ENCODE measurements at places on chromosomes 6 and 20.

- no peak for DNase-seq
Measured at GRCh38 chr6:136463743-136464142, 86.5 kb downstream of the MAP7 start.

DNA sequence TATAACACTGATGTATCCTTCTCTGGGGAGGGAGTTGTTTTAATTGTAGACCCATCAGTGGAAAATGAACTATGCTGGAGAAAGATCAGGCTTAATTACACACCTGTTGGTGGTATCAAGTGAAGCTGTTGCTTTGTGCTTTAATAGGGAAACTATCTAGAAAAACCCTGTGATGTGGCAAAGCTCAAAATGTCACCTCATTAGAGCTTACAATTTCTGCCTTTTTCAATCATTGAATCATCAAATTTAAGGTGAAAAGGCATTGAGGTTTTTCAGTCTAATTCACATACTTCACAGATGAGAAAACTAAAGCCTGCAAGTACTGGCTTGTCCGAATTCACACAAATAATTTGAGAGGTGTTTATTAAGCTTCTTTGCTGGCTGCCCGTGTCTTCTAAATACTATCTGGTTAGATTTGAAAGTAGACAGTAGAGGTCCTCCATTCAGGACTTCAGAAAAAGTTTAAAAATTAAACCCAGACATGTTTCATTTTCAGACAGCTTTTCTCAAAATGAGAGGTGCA, 143.3 kb upstream of the MAP3K7 start:
- no peak for DNase-seq

GRCh38 chr6:17542243-17542642, 57.9 kb upstream of the FAM8A1 start:
- no peak for DNase-seq

GRCh38 chr20:63863021-63863797, 1.9 kb upstream of the TPD52L2 start:
- no peak for DNase-seq

GRCh38 chr20:50834599-50835005, 39.7 kb downstream of the BCAS4 start:
- DNase-seq, result no peak

- DNase-seq, result no peak
Measured at GRCh38 chr6:11357285-11357684, 124.8 kb upstream of the NEDD9 start.

DNA sequence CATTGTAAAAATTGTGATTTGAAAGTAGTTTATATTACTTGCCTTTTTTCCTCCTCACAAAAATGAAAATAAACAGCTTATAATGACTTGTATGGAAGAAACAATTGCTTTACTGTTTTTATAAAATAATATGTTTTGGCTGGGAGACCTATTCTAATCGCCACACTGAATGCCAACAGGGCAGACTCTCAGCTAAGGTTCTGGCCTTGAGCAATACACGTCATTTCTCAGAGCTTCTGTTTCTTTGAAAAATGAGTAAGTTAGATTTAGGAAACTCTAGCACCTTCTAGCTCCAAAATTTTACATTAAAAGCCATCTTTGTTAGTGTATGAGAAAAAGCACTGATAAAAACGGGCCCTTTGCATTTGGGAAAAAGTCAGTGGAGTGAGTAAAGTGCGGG, 166.6 kb downstream of the ARID1B start:
- no peak for DNase-seq

GRCh38 chr6:11139051-11139960, 27.8 kb upstream of the ERVFRD-1 start:
- DNase-seq, result peak; percentile 16

- no peak for DNase-seq
Measured at GRCh38 chr20:25685276-25686080, 11.2 kb downstream of the ZNF337 start.

GRCh38 chr20:50093240-50093639, 19.7 kb downstream of the UBE2V1 start:
- DNase-seq, result no peak

GRCh38 chr6:40848868-40849514, 190.0 kb downstream of the UNC5CL start:
- DNase-seq, result no peak

- no peak for DNase-seq
Measured at GRCh38 chr6:18101271-18101670, 21.2 kb downstream of the NHLRC1 start.

DNA sequence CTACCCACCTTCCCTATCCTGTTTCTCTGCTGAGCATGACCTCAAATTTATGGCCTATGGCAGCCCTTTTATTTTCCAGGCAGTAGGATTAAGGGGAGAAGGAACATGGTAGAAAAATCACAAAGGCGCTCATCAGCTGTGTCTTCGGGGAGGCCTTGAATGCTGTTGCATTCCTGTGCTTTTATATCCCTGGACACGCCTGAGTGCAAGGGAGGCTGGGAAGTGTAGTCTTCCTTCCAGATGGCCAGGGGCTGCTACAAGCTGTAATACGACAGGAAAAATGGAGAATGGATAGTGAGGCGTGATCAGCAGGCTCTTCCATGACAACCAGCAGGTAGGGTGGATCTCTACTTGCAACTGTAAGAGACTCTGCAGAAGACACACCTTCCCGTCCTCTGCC, 210.9 kb upstream of the GGTLC1 start:
- no peak for DNase-seq

- no peak for DNase-seq
Measured at GRCh38 chr6:150684714-150685459, 85.2 kb downstream of the PLEKHG1 start.

DNA sequence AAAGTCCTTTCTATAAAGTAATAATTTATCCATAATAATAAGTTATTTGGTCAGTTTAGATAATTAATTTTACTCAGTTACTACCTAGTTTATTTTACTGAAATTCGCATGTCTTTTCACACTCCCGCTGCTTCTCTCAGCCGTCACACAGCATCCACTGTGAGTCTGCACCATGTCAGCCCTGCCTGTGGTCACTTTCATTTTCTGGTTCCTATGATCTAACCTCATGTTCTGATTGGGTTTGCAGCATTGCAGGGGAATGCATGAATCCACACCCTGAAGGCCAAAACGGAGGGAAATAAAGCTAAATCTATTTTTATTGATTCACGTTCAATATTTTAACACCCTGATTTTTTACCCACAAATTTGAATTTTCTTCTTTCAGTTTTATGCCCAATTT, 47.4 kb downstream of the PDE10A start:
- no peak for DNase-seq

DNA sequence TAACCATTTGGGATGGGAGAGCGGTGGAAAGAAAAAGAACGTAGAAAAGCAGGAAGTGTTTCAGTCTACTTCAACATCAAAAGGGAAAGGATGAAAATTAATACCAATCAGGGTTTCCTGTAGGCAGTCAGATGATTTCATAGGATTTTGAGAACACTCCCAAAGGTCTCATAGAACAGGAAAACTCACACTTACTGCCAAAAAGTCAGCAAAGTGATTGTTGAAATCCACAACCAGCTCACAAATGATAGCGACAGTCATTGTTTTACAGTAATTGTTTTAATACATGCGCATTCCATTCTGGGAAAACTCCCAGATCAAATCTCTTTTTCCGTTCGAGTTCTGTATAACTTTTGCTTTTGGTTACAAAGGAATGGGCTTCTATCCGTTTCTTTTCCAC, 5.3 kb upstream of the CNKSR3 start:
- no peak for DNase-seq

- no peak for DNase-seq
Measured at GRCh38 chr20:37383229-37383989, 37.5 kb downstream of the SRC start.

DNA sequence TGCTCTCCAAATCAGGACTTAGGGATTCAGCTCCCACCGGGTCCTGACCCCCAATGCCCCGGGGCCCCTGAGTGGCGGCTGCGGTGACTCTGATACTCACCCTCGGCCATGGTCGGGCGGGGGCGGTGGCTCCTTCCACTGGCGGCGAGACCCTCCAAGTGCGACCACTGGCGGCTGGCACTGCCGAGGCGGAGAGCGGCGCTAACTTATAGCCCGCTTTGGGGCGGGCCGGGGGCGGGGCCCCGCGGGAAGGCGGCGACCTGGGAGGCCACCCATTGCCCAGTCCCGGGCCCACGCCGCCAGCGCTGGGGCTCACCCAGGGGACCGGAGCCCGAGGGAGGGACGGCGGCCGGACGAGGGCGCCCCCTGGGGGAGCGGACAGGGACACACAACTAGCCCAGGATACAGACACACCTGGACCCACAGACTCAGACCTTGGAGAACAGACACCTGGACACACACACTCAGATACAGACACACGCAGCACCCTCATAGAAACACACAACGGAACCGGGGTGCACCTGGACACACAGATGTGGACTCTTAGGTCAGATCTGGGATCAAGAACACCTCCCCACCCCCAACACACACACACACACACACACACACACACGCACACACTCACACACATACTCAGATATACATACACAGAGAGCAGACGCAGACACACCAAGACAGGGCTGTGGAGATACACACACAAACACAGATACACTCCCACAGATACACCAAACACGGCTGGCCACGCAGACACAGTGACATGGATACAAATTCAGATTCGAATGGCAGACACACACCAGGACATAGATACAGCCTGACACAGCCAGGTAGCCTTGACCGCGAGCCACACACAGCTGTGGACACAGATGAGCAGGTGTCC, at the start of gene TGM2:
Gene TGM2 (minus strand): TSS at position 182 of the 877 bp plus-strand sequence. CDS start 72 bp downstream, at position 110.
- peak; percentile 49 for DNase-seq

DNA sequence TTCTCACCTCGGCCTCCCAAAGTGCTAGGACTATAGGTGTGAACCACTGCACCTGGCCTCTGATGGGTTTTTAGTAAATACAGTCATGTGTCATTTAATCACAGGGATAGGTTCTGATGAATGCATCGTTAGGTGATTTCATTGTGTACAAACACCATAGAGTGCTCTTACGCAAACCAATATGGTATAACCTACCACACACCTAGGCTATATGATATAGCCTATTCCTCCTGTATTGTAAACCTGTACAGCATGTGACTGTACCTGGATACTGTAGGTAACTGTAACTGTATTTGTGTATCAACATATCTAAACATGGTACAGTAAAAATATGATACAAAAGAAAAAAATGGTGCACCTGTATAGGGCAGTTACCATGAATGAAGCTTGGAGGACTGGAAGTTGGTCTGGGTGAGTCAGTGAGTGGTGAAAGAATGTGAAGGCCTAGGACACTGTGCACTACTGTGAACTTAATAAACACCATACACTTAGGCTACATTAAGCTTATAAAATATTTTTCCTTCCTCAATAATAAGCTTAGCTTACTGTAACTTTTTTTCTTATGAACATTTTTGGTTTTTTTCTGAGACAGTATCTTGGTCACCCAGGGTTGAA, 10.0 kb downstream of the BICRAL start:
- DNase-seq, result no peak

DNA sequence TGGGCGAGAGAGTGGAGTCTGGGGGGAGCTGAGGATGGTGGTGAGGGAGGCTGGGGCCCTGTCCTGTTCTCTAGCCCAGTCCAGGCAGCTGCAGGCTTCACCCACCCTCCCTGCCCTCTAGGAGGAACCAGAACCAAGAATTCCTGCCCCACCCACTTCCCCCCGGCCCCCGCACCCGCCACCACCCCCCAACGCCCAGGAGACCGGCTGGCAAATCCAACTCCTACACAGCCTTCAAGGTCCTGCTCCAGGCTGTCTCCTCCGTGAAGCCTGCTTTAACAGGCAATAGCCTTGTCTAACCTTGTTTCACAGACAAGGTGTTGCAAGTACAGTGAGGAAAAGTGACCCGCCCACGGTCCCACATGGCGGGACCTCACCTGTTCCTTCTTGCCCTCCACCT, 2.4 kb downstream of the SPDEF start:
- DNase-seq, result no peak

- DNase-seq, result no peak
Measured at GRCh38 chr6:159578629-159579028, 114.4 kb downstream of the SOD2 start.

- DNase-seq, result no peak
Measured at GRCh38 chr6:154783229-154783628, 50.0 kb downstream of the SCAF8 start.

DNA sequence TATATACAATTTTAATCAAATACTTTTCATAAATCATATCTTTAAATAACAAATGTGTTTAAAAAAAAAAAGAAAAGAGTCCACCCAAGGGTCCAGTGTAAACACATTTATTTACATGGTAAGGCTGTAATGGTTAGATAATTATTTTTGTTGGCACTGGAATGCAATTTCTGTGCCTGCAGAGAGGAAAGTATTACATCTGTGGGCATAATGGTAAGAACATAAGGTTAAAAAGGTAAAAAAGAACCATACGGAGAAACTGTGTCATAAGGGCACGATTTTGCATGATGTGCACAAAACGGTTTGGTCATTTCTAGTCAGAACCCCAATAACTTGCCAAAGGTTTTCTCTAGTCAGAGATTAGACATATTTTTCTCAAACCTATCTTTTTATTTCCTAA, 54.3 kb downstream of the RWDD2A start:
- DNase-seq, result no peak
